ENCODE measurements at places on chromosomes 2 and 18.

GRCh38 chr2:186783254-186783653, 65.7 kb downstream of the ZSWIM2 start:
- DNase-seq, result no peak

GRCh38 chr2:219688560-219689445, 61.4 kb downstream of the SLC4A3 start:
- peak; percentile 78 for DNase-seq

DNA sequence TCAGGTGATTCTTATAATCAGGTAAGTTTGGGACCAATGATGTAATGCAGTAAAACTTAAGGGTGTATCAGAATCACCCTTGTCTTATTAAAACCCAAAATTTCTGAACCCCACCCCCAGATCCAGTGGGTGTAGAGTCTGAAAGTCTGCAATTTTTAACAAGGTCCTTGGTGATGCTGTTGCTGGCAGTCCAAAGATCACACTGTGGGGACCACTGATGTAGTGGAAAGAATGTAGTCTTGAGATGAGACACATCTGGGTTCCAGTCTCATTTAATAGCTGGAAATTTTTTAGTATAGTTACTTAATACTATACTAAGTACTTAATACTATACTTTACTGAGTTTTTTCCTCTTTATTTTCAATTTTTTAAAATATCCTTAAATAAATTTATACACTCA, 258.4 kb downstream of the PLCL1 start:
- DNase-seq, result no peak

- DNase-seq, result no peak
Observed at GRCh38 chr2:150182566-150183235, 304.8 kb downstream of the RND3 start.

DNA sequence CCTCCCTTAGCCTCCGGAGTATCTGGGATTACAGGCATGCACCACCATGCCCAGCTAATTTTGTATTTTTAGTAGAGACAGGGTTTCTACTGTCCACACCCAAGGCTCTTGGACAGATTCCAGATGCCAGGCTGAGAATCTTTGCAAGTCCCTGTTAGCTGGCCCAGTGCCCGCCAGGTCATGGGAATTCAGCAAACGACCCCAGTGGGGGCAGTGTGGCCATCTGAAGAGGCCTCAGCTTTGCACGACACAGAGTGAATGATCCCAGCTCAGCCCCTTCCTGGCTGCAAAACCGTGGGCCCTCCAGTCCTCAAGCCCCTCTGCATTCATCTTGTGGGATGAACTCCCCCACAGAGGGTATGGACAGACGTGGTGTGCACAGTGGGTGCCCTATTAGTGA, 179.5 kb upstream of the ID2 start:
- DNase-seq, result no peak

DNA sequence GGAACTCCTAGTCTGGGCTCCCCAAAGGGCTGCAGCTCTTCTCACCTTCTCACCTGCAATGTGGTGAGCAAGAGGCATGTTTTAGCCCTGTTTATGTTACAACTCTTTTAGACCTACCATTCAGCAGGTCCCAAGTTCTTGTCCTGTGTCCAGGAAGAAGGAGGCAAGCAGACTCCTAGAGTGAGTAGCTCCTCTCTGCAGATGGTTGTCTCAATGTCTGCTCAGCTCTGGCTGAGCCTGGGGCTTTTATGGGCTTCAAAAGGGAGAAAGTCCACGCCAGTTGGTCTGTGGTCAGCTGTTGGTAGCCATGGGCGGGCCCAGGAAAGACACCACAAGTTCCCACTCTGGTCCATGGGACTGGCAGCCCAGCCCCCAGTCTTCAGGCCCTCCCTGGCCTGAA, 148.1 kb upstream of the HS6ST1 start:
- no peak for DNase-seq

DNA sequence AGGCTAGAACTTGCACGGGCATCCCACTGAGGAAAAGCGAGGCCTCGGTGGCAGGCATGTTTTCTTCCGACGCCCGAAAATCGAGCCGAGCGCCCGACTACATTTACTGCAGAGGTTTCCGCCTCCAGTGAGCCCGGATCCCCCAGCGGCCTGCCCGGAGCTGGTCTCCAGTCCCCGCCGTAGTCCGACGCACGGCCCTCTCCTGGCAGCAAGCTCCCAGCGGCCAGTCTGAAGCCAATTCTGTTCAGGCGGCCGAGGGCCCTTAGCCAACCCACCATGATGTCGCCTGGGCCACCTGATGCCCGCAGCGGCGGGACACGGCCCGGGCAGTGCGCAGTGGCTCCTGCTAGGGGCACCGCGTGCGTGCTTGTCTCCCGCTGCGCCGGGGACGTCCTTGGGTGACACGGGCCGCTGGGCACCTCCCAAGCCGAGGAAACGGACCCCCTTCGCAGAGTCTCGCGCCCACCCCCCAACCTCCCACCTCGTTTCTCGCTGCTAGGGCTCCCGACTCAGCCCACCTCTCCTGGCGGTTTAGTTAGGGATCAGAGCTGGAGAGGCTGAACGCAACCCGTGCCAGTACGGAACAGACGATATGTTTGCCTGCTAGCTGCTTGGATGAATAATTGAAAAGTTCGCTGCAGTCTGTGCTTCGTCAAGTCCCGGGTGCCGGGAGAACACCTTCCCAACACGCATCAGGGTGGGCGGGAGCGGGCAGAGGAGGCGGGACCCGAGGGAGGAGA, 5.3 kb downstream of the ONECUT2 start:
- no peak for DNase-seq

DNA sequence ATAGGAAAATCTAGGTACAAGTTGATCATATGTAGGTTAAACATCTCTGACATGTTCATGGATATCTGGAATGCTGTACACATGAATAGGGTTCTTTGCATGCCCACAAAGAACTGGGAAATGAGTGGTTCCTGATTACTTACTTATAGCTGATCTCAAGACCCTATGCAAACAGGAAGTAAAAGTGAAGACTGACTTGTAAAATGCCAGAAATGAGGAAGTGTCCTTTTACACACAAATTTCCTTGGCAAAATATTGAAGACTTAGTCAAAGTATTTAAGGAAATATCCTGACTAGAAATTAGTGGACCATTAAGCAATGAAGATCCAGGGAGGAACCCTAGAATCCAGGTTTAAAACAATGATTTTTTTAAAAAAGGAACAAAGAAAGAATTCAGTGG, 203.7 kb upstream of the DLGAP1 start:
- no peak for DNase-seq

- no peak for DNase-seq
Observed at GRCh38 chr2:177147834-177148445, 64.7 kb upstream of the HNRNPA3 start.

DNA sequence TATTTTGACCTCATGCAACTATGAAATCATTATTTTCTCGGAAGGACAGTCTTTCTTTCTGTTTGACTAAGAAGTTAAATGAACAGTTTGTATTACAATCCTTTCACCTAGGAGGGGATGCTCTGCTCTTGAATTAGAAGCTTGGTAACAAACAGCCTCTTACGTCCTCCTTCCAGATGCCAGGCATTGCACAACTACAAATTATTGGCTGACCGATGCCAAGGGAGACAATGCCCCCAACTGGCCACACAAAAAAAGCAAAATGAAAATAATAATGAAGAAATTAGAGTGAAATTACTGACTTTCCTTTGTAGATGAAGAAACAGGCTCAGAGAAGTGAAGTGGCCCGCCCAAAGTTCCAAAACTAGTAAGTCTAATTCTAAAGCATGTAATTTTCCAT, 177.9 kb downstream of the CYRIA start:
- DNase-seq, result peak; percentile 63

GRCh38 chr18:1528964-1529509, 624.4 kb downstream of the ADCYAP1 start:
- no peak for DNase-seq

DNA sequence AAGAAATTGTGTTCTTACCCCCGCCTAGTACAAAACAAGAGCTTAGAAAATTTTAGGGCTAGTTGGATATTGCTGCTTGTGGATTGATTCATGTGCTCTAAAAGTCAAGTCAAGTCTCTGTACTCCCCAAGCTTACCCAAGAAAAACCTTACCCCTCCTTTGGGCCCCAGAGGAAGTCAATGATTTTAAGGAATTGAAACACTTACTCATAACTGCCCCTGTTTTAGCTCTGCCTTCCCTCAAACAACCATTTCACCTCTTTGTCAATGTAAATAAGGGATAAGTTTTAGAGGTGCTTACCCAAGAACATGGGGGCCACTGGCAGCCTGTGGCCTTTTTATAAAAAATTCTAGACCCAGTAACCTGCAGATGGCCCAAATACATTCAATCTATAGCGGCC, 136.6 kb upstream of the RMP24 start:
- DNase-seq, result no peak

- DNase-seq, result peak; percentile 70
Observed at GRCh38 chr2:67625178-67625577, 228.0 kb downstream of the ETAA1 start.

- DNase-seq, result no peak
Observed at GRCh38 chr2:112733456-112733855, 12.6 kb downstream of the NT5DC4 start.

- peak; percentile 28 for DNase-seq
Observed at GRCh38 chr18:11689669-11690565, 853 bp downstream of the GNAL start.

DNA sequence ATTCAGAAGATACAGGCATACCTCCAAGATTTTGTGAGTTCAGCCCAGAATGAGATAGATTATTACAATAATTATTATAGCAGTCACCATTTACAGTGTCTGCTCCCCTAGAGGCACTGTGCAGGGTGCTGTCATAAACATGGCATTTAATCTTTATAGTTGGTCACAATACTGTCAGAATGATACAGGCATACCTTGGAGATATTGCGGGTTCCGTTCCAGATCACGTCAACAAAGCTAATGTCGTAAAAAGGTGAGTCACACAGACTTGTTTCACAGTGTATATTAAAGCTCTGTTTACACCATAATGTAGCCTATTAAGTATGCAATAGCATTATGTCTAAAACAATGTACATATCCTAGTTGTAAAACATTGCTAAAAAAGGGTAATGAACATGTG, 45.6 kb downstream of the ZRANB3 start:
- no peak for DNase-seq

- DNase-seq, result no peak
Observed at GRCh38 chr2:64637000-64637635, 16.6 kb downstream of the SERTAD2 start.

DNA sequence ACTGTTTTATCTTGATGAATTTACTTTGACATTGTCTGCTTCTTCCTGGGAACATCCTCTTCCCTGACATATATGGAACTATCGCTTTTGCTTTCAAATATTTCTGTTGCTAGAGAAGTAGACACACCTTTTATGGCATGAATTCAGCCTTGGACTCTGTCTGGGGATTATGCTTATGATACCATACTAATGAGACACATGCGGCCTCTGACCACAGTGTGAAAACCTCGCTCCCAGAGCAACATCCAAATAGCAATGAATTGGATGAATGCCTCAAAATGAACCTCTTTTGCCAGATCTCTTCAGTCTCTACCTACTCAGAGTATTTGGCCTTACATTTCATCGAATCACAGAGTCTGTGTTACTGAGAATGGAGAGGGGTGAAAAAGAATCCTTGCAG, 70.9 kb downstream of the PIEZO2 start:
- no peak for DNase-seq

- DNase-seq, result no peak
Observed at GRCh38 chr18:49968644-49969309, 155.4 kb upstream of the ACAA2 start.

- peak; percentile 84 for DNase-seq
Observed at GRCh38 chr2:33441235-33441810, 35.1 kb upstream of the RASGRP3 start.

DNA sequence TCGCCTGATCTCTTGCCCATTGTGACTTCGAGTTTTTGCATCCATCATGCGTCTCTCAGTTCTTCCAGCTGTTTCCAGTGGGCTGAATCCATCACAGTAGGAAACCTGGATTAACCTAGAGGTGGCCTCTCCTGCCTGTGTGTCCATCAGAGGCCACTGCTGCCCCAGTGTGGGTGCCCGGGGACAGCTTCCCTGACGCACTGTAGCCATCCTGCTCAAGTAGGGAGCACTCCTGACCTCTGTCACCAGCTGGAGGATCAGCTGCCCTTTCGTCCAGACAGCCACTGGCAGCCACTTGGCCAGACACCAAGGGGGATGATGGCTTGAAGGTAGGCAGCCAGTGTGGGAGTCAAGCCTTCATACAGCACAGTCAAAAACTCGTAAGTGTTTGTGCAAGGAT, 36.9 kb upstream of the LBH start:
- no peak for DNase-seq

- no peak for DNase-seq
Observed at GRCh38 chr2:145691659-145692058, 1171.7 kb upstream of the ZEB2 start.

Data from fibroblast of pulmonary artery (primary cell).